ENCODE measurements at places on chromosomes 2 and 18. TPM values are rescaled to one million over a fixed set of nuclear protein-coding genes. Genes with fewer than 3 reads are reported as not detected.

- peaks cover 8% of the 10 kb centered on the region for H3K4me1 ChIP-seq
- H3K4me3 ChIP-seq = no peak overlapping the region
Observed at GRCh38 chr2:128302011-128302743, 16.5 kb downstream of the HS6ST1 start.

DNA sequence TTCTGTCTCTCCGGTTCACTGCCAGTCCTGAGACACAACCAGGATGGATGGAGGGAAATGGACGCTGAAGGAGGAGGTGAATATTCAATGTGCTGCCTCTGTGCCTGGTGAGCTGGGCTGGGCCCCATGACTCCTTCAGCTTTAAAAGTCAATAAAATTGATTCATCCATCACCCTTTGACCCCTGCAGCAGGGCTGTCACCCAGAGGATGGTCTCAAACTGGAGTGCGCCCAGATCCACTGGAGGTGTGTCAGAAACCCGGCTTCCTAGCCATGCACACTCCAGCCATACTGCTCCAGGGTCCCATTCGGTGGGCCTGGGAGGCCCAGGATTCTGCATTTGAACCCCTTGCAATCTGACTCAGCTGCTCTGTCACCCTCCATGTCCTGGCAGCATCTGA lies 94.1 kb upstream of the BOD1L2 start:
- no peak overlapping the region for H3K27ac ChIP-seq
- no peaks in the 10 kb centered on the region for H3K4me1 ChIP-seq
- no peaks in the 10 kb centered on the region for H3K36me3 ChIP-seq
- no peak overlapping the region for H3K4me3 ChIP-seq
- DNase-seq = no peak

- DNase-seq = peak; percentile 45
- no peak overlapping the region for H3K27ac ChIP-seq
- H3K27me3 ChIP-seq = no peaks in the 10 kb centered on the region
- H3K36me3 ChIP-seq = no peaks in the 10 kb centered on the region
Observed at GRCh38 chr2:234846599-234847363, 105.0 kb upstream of the SH3BP4 start.

The CHPF gene
- 26.4 TPM for total RNA-seq

The VWC2L gene
- not detected for total RNA-seq

All from Caco-2 (cell line).